ENCODE measurements at places on chromosomes 2 and 18.

- no peak for DNase-seq
These were observed 567.6 kb downstream of the KCNJ3 start for GRCh38 chr2:155266109-155266508.

DNA sequence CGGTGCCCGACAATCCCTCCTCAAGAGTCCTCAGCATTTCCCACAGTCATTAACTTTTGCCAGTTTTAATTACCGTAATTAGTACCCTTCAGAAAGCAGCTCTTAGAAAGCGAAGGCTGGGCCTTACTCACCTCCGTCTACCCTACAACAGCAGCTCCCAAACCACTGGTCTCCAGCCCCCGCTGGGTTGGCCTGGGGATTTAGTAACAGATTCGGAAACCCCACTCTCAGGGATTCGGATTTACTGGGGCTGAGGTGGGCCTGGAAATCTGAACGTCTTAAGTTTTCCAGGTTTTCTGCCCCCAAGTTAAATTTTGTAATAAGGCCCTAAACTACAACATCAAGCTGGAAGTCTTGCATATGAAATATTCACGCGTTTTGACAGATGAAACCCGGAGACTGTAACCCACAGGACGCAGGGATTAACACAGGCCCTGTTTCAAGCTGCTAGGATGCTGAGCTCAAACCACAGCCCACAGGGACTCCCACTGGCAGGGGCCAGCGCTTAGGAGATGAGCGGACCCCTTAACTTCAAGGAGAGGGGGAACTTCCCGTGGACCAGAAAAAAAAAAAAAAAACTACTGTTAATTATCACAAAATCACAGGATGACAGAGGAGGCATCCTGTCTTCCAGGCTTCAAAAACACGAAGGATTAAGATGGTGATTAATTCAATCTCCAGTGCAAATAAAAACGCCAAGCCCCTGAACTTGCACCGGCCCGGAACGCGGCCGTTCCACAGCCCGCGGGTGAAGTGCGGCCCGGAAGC is 985 bp downstream of the ILKAP start:
- no peak for DNase-seq

- DNase-seq: no peak
These were observed 317.7 kb downstream of the RDH14 start for GRCh38 chr2:18242716-18243115.

DNA sequence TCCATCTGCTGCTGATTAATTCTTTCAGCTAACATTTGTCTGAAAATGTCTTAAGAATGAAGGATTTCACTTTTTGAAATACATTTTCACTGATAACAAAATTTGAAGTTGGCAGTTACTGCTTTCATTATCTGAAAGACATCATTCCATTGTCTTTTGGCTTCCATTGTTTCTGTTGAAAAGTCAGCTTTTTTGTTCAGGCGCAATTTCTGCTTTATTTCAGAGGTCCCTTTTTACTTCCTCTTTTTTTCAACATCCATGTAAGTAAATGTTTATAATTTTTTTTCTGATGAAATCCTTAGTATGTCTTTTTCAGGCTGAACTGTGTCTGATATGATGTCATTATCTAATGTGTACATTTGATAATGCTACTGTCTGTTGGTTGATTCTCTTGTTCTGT is 184.2 kb downstream of the RND3 start:
- no peak for DNase-seq

DNA sequence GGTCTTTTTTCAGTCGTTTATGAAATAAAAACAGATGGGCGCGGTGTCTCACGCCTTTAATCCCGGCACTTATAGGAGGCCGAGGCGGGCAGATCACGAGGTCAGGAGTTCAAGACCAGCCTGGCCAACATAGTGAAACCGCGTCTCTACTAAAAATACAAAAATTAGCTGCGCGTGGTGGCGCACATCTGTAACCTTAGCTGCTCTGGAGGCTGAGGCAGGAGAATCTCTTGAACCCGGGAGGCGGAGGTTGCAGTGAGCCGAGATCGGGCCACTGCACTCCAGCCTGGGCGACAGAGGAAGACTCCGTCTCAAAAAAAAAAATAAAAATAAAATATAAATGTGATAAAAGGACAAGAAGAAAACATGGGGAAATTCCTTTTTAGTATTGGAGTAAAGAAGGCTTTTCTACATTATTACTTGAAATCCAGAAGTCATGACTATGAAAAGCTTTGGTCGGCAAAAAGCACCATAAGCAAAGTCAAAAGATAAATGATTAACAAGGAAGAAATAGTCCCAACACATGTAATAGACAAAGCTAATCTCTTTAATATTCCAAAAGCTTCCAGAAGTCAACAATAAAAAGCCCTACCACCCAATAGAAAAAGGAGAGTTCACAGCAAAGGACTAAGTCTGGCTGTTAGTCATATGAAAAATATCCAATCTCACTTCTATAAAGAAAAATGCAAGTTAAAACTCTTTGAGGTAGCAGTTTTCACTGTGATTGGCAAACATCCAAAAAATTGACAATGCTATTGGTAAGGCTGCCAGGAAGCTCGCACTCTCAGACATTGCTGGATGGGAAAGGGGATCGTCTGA is 1.4 kb upstream of the FAM168B start:
- no peak for DNase-seq

DNA sequence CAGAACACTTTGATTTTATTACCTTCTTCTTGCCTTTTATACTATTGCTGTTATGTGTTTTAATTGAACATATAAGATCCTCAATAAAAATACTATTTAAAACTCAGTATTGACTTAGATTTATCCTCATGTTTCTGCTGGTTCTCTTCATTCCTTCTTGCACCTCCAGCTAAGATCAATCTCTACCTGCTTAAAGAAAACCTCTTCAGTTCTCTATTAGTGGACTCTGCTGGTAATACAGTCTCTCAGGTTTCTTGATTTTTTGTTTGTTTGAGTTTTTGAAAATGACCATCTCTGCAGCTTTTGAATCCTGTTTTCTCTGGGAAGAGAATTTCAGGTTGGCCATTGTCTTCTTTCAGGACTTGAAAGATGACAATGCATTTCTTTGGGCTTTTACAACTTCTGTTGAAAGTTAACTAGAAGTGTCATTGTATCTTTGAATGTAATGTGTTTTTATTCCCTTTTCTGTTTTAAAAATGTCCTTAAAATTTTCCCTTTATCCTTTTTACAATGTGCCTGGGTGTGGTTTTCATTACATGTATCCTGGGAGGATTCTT is 29.8 kb upstream of the TMEM131 start:
- DNase-seq: no peak

- no peak for DNase-seq
These were observed 207.8 kb downstream of the ATAD2B start for GRCh38 chr2:23718931-23719700.

DNA sequence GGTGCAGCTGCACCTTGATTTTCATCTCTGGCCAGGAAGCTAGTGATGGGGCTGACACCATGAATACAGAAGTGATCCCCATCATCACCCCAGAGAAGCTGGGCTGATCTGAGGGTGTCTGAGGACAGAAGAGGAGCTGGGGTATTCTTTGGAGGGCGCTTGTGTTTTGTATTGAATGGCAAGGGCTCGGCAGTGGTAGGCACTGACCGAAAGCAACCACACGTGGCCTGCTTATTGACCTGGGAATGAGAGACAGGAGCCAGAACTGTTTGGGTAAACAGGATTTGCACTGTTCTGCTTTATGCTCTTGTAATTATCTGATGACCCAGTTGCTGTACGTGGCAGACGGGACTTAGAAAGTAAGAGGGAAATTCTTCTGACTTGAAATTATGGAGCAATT is 62.6 kb upstream of the RPL31 start:
- no peak for DNase-seq

GRCh38 chr2:135424849-135425248 is 106.2 kb downstream of the ZRANB3 start:
- no peak for DNase-seq

DNA sequence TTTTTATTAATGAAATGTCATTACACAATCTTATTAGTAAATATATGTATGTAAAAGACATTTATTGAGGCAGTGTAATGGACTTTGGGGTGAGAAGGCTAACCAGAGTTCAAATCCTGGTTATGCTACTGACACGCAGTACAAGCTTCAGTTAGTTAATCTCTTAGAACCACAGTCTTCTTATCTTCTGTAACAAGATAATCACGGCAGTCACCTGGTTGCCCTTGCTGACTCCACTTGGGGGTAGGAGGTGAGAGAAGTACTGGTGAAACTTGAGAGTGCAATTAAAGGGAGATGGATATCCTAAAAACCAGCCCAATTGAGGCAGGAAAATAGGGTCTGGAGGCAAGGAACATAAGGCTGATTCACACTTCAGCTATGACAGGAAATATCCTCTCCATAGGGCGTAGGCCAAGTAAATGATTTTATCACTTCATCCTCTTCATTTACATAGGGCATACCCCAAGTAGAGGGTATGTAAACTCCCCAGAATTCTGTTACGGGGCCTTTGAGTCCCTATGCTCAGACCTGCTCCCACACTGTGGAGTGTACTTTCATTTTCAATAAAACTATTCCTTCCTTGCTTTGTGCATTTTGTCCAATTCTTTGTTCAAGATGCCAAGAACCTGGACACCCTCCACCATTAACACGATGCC is 21.3 kb downstream of the SKA1 start:
- no peak for DNase-seq

DNA sequence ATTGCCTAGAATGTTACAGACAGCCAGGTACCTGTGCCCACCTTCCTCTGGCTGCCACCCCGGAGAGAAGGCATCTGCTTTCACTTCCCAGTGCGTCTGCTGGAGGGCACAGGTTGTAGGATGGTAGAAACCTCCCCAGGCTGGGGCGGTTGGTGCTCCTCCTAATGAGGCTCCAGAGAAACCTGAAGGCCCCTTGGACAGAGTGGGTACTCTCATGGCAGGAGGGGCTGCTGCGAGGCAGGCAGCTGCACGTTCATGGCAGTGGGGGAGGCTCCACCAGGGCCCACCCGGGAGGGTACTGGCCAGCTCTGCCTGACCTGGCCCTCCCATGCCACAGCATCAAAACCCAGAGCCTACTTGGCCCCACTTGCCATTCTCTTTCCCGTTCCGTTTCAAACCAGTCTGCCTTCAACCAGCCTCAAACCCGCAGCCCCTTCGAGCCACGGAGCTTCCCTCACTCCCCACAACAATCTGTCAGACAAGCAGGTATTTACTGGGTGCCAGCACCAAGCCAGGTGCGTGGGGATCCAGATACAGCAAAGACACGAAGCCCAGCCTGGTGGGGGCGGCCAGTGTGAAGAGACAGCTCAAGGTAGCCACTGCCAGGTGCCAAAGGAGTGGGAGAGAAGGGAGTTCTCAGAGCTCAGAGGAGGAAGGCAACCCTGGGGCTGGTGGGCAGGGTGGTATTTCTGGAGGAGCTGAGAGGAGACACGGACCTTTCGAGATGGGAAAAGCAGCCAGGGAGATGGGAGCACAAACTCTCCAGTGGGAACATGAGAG is 229.6 kb downstream of the LOXHD1 start:
- DNase-seq: no peak

GRCh38 chr2:152049541-152049940 is 49.3 kb downstream of the CACNB4 start:
- DNase-seq: no peak
